ENCODE measurements at places on chromosomes 5 and 9. TPM values are rescaled to one million over a fixed set of nuclear protein-coding genes. Genes with fewer than 3 reads are reported as not detected.

- H3K27me3 ChIP-seq: peaks cover 5% of the 10 kb centered on the region
- peaks cover 1% of the 10 kb centered on the region for H3K36me3 ChIP-seq
- no peak overlapping the region for H3K27ac ChIP-seq
- H3K4me3 ChIP-seq: no peak overlapping the region
- no peak for DNase-seq
Measured at GRCh38 chr9:91066856-91067255, 265.2 kb downstream of the SYK start.

- no peak overlapping the region for H3K4me3 ChIP-seq
- H3K27ac ChIP-seq: no peak overlapping the region
- no peak for DNase-seq
- peaks cover 60% of the 10 kb centered on the region for H3K27me3 ChIP-seq
- H3K4me1 ChIP-seq: peaks cover 3% of the 10 kb centered on the region
- peaks cover 20% of the 10 kb centered on the region for H3K36me3 ChIP-seq
Measured at GRCh38 chr5:151923866-151924476, 680 bp downstream of the GLRA1 start.

DNA sequence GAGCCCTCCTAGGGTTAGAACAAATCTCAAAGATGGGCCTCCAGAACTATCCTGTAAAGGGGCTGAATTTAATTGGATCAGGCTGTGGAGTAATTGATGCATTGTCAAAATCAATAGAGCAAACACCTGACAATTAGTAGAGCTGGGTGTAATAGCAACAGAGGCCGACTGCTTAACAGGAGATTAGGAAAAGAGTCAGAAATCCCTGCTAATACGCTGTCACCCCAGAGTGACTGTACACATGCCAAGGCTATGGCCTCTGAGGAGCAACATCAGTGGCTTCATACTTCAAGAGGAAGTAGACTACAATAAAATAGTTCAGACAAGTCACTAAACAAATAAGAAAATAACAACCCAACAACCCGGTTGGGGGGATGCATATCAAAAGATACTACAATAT, 18.7 kb upstream of the GRPEL2 start:
- no peaks in the 10 kb centered on the region for H3K27me3 ChIP-seq
- H3K36me3 ChIP-seq: peaks cover 11% of the 10 kb centered on the region
- H3K4me1 ChIP-seq: no peaks in the 10 kb centered on the region
- no peak overlapping the region for H3K27ac ChIP-seq
- no peak for DNase-seq
- no peak overlapping the region for H3K4me3 ChIP-seq

DNA sequence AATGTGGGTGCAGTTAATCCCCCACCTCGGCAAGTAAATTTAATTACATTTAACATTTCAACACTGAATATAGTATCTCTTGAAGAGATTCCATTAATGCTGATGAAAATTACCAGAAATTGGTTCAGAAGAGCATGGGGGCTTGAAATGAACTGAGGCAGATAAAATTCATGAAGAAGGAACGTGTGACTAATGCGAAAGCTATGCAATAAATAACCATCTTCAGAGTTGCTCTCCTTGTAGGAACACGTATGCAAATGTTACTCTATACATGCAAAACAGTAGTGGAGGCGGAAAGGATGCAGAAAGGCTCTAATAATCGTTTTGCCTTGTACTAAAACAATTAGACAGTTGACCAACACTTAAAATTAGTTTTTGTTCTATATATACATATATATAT, 320.2 kb downstream of the CTNND2 start:
- no peak for DNase-seq
- H3K4me3 ChIP-seq: no peak overlapping the region
- no peaks in the 10 kb centered on the region for H3K36me3 ChIP-seq
- no peaks in the 10 kb centered on the region for H3K27me3 ChIP-seq

DNA sequence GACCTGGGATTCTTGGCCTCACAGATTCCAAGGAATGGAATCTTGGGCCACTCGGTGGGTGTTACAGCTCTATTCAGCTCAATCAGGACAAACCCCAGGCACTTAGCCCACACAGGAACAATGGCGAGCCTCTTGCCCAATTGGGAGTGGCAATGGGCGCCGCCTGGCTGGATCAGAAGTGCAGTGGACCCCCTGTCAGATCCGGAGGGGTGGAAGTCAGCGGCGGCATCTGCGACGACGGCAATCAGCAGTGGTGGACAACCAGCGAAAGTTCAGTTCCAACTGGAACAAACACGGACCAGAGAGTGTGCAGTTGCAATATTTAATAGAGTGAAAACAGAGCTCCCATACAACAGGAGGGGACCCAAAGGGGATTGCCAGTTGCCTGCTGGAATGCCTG, 378.3 kb downstream of the CDH9 start:
- no peak overlapping the region for H3K27ac ChIP-seq
- H3K27me3 ChIP-seq: no peaks in the 10 kb centered on the region
- peaks cover 15% of the 10 kb centered on the region for H3K36me3 ChIP-seq
- H3K4me1 ChIP-seq: no peaks in the 10 kb centered on the region
- no peak for DNase-seq

DNA sequence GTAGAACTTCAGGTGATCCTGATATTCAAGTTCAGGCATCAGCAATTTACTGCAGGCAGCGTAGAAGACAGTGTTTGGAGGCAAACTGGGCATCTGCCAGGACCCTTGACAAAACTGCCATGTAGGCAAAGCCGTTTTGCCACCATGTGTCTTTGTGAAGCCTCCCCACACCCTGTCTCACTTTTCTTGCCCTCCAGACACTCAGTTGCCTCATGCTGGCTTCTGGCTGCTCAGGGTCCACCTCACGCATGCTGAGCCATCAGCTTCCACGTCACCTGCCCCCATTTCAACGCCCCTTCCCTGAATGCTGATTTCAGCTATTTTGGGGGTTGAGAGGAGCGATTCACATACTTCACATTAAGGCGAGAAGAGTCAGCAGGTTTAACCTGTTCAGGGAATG, 165.2 kb upstream of the KLF9 start:
- no peaks in the 10 kb centered on the region for H3K4me1 ChIP-seq
- no peak for DNase-seq
- no peak overlapping the region for H3K27ac ChIP-seq
- H3K4me3 ChIP-seq: no peak overlapping the region
- no peaks in the 10 kb centered on the region for H3K36me3 ChIP-seq
- no peaks in the 10 kb centered on the region for H3K27me3 ChIP-seq

DNA sequence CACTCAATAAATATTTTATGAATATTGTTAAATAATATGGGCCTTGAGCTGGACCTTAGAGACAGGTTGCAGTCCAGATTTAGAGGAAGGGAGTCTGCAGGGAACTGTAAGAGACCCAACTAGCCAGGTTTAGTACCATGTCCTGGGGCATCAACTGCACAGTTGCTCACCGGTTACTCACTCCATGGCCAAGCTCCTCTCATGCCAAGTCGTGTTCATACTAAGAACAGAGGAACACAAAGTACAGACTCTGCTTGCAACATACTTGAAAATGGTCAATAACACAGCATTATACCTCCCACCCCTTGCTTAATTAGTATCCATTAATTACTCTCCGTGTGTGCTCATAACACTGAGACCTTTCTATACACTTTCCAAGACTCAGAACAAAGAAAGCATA, 317.6 kb upstream of the PIK3R1 start:
- no peaks in the 10 kb centered on the region for H3K36me3 ChIP-seq

- no peak overlapping the region for H3K4me3 ChIP-seq
- H3K27me3 ChIP-seq: no peaks in the 10 kb centered on the region
- no peaks in the 10 kb centered on the region for H3K4me1 ChIP-seq
- no peak overlapping the region for H3K27ac ChIP-seq
- H3K36me3 ChIP-seq: no peaks in the 10 kb centered on the region
Measured at GRCh38 chr5:87705876-87706275, 293.1 kb upstream of the CCNH start.

Gene TRPM6
- not detected for total RNA-seq

Gene TXNDC8
- total RNA-seq: not detected

Gene LCN12
- 2.6 TPM for total RNA-seq

Gene NLN
- total RNA-seq: 7.2 TPM

Gene PRKACG
- total RNA-seq: not detected

Measured in naive thymus-derived CD8-positive, alpha-beta T cell (primary cell).